ENCODE measurements at places on chromosomes 12 and 14.
A peak's percentile ranks its signal among the peaks of the same experiment; 100 is the strongest.

GRCh38 chr14:30227876-30228275, 300.2 kb upstream of the PRKD1 start:
- no peak for DNase-seq

- DNase-seq, result peak; percentile 17
Observed at GRCh38 chr12:14111230-14111865, 129.9 kb upstream of the GRIN2B start.

GRCh38 chr14:104341532-104342434, 203.4 kb downstream of the KIF26A start:
- DNase-seq, result peak; percentile 72

DNA sequence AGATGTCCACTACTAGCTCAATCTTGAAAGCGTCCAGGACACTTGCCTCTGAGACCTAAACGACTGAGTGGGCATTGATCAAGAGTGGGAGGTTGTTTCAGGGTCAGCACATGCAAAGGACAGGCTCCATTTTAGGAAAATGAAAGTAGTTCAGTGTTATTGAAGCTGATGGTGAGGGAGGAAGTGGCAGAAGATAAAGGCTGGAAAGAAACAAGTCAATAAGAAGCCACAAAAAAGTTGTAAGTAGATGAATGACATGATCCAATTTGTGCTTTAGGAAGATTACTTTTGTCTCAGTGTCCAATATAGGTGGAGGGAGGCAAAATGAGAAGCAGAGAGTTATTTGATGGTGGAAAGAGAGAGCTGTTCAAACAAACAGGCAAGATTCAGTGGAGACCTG, 22.0 kb downstream of the GPR65 start:
- no peak for DNase-seq

- no peak for DNase-seq
Observed at GRCh38 chr12:86711731-86712130, 455.5 kb upstream of the MGAT4C start.

GRCh38 chr12:53492830-53493609, 6.2 kb downstream of the MAP3K12 start:
- peak; percentile 96 for DNase-seq

- DNase-seq, result no peak
Observed at GRCh38 chr14:100714258-100714892, 12.3 kb upstream of the DLK1 start.

GRCh38 chr12:1592444-1593173, 1.8 kb downstream of the FBXL14 start:
- DNase-seq, result peak; percentile 56

DNA sequence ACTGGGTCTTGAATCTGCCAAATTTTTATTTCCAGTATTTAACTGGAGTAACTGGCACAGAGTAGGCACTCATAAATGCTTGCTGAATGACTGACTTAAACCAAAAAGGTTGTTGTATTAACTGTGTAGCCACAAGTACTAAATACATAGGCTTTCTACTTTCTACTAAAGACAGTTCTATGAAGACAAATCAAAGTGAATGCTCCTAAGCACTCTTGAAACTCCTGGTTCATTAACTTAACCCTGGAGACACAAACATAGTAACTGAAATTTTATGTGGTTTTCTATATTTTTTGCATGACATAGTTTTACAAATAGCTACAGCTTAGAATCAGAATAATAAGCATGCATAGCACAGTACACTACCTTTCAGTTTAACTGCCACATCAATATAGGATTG, 70.4 kb downstream of the TXNDC16 start:
- no peak for DNase-seq

DNA sequence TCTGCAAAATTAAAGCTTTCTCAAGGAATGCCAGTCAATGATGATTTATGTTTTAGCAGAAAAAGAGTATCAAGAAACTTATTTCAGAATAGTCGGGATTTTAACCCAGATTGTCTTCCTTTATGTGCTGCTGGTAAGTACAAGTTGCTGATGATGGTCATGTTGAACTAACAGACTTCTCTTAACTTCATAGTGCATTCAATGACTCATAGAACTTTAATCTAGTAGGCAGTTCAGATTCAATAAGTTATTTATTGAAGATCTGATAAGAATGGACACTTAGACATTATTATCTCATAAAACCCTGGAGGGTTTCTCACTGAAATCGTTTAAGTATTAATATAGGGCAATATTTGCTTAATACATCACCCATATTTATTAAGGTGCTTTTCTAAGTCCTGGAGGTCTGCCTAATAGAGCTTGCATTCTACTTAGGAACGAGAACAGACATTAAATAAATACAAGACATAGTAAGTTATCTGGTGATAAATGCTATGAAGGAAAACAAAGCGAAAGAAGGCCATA, 33.8 kb downstream of the TOGARAM1 start:
- no peak for DNase-seq

DNA sequence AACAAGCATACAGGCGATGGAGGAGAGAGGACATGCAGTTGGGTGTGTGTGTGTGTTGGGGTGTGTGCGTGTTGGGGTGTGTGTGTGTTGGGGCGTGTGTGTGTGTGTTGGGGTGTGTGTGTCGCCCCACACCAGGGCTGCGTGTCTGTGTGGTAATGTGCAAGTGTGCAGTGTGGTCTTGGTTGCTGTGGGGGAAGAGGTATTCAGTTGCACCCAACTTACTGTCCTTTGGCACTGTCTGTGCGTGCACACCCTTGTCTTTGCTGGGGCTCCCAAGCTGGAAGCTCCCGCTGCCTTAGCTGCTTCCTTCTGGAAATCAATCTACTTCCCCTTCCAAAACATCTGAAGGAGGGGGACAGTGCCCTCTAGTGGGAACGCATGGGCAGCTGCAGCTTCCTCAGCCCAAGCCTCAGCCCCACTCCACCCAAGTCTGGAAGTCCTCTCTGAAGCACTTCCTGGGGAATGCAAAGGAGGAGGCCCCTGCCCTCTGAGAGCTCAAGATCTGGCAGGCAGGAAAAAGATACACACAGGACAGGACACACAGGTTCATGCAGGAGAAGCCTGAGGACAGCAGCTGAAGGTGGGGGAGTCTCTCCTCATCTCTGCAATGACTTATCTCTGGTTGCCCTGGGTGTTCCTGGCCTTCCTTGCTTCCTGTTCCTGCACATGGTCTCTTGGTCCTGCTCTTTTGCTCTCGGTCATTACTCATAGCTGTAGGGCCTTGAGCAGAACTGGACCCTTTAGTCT, 13.1 kb downstream of the ASIC1 start:
- peak; percentile 83 for DNase-seq

DNA sequence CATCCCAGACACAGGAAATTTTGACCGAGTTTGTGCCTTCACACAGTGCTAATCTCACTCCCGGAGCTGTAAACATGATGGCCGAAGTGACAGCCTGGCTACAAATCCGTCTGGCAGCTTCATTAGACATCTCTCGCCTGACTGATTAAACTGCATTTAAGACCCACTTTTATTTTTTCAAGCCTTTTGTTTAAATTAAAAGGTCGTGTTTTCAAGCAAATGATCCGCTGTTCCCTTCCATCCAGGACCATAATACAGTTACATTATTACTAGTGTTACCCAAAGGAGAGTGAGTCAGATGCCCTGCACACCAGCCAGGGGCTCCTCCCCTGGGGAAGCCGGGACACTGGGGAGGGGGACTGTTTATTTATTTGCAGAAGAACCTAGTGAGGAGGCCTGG, 200.2 kb downstream of the EXOC5 start:
- DNase-seq, result no peak

DNA sequence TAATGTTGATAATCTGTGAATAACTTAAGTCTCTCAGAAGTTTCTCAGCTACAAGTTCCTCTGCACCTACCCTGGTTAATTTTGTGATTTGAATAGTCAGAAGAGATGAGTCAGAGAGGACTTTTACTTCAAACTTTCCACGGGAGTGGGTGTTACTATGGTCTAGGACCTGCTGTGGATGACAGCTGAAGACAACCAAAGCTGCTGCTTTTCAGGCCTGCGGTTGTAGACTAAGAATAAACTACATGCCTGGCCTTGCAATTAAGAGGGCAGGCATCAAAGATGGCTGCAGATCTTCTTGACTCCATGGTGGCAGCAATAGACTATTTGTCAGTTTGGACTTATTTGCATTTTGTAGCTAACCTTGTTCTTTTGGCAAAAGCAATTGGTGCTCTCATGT, 227.1 kb upstream of the KRR1 start:
- DNase-seq, result no peak

DNA sequence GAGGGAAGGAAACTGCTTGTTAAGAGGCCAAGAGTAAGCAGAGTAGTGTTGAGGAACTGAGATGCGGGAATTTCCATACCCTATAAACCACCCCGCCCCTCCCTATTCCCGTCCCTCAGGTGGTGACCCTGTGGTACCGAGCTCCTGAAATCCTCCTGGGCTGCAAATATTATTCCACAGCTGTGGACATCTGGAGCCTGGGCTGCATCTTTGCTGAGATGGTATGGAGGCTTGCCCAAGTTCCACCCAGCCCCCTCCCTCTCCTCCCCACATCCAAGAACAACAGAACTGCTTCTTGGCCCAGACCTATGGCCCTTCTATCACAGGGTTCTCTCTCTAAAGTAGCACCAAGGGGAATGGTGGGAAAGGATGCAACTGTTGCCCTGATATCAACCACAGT, 2.7 kb downstream of the CDK2 start:
- no peak for DNase-seq

DNA sequence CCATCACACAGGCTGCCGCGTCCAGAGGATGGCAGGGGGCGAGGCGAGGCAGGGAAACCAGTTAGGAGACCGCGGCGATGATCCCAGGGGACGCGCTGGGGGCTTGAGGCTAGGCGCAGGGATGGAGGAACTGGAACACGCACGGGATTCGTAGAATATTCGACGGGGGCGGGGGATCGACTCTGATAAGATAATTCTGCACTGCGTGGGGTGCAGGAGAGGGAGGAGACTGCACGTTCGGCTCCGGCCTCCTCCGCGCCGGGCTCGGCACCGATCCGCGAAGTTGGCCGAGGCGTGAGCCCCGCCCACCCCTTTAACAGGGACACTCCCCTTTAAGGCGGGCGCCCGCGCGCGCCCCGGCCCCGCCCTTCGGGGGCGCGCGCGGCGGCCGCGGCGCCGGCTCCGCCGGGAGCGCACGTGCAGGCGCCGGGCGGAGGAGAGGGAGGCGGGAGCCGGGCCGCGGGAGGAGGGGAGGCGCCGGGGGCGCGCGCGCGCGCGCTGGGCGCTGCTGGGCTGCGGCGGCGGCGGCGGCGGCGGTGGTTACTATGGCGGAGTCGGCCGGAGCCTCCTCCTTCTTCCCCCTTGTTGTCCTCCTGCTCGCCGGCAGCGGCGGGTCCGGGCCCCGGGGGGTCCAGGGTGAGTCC, at the start of gene ACVR1B:
ACVR1B (plus strand) TSS at position 501 of the 644 bp plus-strand sequence; CDS start at position 546, 45 bp downstream.
- peak; percentile 95 for DNase-seq

- DNase-seq, result no peak
Observed at GRCh38 chr12:94560431-94561221, 89.7 kb downstream of the TMCC3 start.

DNA sequence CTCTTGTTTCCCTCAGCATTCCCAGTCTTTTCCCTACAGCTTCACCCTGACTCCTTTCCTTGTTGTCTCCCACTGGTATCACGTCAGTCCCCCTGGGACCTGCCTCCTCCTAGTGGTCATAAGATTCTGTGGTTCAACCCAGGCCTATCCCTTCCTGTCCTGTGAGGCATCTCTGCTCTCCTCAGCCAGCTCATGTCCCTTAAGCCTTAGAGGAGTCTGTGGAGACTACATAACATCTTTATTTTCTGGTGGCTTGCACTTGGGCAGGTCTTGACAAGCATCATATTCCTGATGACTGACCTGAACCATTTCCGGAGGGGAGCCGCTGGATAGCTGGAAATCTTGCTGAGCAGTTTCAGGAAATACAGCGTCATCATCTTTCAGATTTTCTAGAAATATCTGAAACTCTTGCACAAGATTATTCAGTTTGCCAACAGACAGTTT, 688 bp downstream of the C12orf71 start:
- DNase-seq, result peak; percentile 28

DNA sequence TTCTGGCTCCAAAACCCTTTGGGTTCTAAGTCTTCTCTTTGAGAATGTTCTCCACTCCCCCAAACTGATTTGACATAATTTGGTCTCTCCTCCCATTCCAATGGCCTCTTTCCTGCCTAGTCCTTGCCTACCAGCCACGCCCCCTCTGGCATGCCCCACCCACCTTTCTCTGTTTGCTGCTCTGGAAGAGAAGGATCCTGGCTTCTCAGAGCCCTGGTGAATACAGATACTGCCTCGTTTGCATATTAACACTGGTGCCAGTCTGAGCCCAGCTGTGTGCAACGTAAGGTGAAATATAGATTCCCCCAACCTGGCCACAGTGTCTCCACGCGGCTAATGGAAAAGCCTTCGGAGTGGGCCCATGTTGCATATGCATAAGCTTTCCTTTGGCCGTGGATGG, 79.7 kb downstream of the PAPOLA start:
- DNase-seq, result no peak

DNA sequence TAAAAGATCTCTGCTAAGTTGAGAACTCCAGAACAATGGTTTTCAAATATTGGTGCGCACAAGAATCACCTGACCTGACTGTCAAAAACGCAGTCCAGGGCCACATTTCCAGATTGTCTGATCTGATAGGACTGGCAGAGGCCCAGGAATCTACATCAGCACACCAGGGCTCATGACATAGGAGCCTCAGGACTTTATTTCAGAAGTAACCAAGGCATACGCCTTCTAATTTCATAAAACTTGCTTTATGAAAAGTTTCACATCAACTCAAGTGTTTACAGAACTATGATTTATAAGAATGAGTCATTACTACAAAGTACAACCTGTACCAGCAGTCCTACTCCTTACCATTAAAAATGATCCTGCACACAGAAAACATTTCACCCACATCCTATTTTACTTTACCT, 47.7 kb upstream of the PTPRO start:
- DNase-seq, result peak; percentile 30

DNA sequence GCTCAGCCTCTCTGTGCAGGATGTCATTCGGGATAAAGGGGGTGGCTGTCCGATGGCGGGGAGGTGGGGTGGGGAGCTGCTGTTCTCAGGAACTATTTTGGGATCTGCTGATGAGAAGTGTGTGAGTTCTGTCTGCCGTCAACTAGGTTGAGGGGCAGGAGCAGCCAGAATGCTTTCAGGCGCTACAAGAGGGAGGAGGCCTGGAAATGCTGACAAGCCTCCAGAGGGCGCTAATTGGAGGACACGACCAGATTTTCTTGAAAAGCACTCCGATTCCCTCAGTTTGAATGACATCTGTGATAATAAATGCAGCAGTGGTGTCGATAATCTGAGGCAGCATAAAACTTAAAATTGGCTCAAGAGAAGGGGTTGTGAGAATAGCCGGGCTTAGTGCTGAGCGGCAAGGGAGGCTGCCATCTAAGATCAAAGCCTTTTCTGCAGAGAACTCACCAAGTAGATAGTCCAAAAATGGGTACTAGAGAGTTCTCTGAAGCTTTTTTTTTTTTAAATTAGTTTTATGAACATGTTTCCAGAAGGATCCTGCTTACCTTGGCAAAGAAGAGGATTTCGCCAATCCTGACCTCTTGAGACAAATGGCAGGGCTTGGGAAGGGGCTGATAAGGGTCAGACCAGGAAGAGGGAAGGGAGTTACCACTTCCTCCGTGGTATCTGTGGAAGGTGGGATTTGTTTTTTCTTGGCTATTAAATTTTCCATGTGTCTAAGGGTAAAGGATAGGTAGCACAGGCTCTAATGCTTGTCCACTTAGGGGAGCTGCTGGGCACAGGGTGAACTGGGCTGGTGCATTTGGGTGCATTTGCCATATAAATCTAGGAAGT, 94.4 kb downstream of the CRACR2A start:
- no peak for DNase-seq

- DNase-seq, result no peak
Observed at GRCh38 chr14:75570797-75571196, 7.6 kb upstream of the FLVCR2 start.

GRCh38 chr12:25692115-25693035, 139.3 kb upstream of the LMNTD1 start:
- DNase-seq, result peak; percentile 20

GRCh38 chr14:52307905-52308304, 6.2 kb upstream of the PTGER2 start:
- DNase-seq, result no peak
